Colonic mucosa (tissue), 4 donors: ENCODE measurements at places on chromosomes 11 and 22.

DNA sequence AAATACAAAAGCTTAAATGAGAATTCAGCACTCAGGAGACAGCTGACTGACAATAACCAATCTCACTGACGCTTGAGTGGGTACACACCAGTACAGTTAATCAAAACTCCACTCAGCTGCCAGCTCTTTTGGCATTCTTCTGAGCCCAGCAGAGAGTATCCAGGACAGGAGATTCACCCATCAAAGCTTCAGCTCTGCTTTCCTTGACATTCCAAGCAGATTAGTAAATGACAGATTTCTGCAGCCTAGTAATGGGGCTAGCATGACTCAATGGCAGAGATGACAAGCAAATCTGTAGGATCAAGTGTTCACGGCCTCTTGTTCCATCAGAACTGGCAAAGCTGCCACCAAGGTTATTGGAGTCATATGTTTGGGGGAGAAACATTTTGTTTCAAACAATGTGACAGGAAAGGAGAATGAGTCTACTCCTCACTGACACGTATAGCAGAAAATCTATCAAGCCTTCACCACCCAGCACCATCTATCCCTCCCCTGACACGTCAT lies 420.0 kb downstream of the DYNC2H1 start:
- DNase-seq, result no peak

- no peak for DNase-seq
These were observed 834.6 kb downstream of the JRKL start for GRCh38 chr11:97224396-97224795.

DNA sequence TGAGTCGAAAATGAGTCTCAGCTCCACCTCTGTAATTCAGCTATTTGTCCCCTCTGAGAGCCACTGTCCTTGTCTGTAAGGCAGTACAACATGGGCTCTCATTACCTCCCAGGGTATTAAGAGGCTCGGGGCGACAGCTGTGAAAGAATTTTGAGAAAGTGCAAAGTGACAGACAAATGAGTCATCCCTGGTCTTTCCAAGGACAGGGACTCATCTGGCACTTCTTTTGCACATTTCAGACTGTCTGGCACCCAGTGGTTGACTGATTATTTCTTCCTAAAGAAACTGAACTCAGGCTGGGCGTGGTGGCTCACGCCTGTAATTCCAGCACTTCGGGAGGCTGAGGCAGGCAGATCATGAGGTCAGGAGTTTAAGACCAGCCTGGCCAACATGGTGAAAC lies 62.1 kb upstream of the ARFGAP3 start:
- DNase-seq, result no peak

DNA sequence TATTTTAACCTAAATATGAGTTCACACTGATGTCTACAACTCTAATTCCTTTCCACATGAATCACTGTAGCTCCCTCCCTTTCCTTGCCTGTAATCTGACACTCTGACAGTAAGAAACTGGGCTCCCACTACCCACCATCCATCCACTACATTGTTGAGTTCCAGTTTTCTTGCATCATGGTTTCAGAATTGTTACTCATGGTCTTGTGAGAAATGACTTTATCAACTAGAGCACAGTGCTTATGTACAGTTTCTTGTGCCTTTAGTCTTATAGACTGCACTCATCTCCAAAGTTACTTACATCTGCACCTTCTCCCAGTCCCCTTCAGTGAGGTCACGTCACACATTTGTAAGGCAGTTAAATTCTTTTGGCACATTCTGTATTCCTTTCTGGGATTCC lies 78.6 kb downstream of the RTL6 start:
- DNase-seq, result no peak

DNA sequence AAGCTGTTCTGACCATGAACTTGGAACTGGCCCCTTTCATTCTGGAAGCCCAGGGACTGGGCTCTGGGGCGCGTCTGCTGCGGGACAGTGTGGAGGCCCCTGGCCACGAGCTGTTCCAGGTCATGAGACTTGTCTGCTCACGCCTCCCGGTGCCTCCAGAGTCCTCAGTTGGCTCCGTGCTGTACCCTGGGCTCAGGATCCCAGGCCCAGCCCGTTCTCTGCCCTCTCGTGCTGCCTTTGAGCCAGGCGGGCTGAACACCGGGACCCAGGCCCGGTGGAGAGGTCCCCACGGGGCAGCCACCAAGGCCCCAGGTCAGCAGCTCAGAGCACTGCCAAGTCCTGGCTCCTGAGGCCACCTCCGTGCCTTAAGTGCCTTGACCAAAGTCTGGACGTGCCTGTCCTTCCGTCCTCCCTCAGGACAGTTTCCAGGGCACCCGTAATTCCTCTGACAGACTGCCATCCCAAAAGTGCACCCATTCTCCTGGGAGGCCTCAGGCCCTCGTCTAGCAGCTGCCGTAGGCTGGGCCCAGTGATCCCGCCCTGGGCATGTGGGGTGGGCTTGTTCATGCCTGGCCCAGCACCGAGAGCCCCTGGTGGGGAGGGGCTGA lies 36.3 kb upstream of the PPARA start:
- no peak for DNase-seq

- peak; percentile 47 for DNase-seq
These were observed 23.7 kb upstream of the PDE3B start for GRCh38 chr11:14619603-14620531.

DNA sequence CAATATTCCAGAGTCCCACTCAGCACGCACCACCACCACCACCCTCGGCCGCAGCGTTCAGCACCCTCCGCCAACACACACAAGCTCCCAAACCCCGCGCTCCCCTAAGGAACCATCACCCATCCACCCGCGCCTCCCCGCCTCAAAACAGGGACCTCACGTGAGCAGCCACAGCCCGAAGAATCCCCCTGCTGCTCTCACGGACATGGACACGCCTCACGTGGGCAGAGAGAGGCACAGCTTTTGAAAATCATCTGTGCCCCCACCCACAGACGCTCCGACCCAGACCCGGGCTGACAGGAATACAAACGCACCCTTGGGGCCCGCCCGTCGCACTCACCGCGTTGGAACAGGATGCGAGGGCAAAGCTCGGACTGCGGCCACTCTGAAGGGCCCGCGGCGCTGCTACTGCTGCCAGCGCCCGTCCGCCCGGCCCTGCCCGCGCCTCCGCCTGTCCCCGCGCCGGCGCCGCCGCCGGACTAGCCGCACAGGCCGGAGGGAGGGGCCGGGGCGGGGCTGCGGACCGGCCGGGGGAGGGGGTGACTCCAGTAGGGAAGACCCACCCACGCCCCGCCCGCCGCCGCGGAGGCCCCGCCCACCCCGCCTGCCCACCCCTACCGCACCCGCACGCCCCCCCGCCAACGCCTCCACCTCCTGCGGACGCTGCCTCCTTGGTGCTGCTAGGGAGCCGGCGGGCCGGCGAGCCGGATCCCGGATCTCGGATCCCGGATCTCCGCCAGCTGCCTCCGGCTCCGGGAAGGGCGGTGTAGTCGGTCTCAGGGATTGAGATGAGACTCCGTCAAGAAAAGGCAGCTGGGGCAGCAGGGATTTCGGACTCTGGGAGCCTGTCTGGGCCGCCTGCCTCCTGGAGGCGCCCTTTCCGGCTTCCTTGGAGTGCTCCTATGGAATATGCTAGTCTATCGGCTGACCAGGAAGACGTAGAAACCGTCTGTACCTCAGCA lies at the start of gene TRIM3:
Gene TRIM3 (minus strand): TSS at position 491 of the 962 bp plus-strand sequence. CDS start 8,246 bp downstream, outside the sequence.
- DNase-seq, result peak; percentile 96

DNA sequence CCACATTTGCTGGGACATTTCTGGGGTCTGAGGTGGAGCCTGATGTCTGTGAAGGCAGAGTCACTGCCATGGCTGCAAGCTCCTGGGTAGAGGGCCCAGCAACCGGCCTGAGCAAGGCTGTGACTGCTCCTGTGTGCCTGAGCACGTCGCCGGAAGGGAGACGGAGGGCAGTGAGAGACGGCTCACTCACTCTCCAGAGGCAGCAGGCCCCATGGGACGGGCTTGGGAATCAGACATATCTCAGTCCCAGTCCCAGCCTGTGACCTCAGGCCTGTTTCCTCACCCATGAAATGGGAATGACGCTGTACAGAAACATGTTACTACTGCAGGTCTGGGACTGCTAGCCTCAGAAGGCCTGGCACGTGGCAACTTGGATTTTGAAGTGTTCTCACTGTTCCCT lies 36.4 kb upstream of the RASL10A start:
- DNase-seq, result no peak

DNA sequence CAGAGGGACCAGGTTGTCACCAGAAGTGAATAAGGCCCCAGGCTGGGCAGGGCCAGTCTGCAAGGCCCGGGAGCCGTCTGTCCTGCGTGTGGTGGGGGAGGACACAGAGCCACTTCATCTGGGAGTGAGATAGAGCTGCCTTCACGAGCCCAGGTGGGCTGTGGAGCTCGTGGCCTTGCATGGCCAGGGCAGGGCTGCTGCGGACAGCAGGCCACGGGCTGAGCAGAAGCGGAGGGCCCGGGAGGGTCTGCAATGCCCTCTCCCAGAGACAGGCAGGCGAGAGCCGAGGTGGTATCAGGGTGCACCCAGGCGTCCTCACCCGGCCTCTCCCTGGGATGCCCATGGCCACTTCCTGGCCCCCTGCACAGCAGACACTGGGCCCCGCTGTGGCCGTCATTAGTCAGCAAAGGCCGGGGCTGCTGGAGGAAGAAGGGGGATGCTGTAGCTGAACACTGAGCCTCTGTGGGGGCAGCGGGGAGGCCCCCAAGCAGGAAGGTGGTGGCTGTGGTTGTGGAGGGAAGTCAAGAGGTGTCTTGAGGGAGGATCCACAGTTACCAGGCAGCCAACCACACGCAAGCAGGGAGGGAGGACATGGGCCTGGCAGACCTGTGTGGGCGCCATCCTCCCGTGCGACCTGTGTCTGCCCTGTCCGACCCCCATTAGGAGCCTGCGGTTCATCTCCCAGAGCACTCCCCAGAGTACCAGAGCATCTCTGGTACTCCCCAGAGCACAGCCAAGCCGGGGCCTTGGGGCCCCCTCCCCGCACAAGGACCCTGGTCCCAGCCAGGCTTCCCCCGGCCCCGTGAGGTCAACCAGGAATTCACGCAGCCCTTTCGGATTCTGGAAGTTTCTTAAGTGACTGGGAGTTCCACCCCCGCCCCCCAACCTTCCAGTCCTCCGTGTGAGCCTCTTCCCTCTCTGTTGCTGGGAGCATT lies 1109.5 kb downstream of the BRD1 start:
- no peak for DNase-seq

GRCh38 chr11:14422052-14422813 lies 63.2 kb upstream of the RRAS2 start:
- DNase-seq, result peak; percentile 53
